ENCODE measurements at places on chromosomes 4 and X.

GRCh38 chr4:186499467-186499866, 55.9 kb downstream of the MTNR1A start:
- no peak for DNase-seq

DNA sequence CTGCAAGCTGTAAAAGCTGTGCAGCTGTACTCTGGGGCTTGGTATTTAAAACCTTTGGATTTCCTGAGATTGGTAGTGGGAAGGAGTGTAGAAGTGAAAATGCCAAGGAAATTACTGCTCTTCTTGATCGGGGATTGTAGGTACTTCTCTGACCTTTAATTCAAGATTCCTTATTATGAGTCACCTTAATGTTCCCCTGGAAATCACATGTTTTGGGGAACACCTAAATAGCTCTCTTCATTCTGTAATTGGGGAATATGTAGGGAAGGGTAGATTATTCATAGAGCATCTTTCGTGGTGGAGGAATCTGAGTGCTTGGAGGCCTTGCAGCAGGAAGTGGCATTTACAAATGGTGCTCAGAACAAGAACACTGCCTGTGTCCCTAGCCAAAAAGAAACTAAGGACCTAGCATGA, 137.8 kb downstream of the UCHL1 start:
- no peak for DNase-seq

- no peak for DNase-seq
Measured at GRCh38 chr4:3836406-3836755, 70.2 kb downstream of the ADRA2C start.

DNA sequence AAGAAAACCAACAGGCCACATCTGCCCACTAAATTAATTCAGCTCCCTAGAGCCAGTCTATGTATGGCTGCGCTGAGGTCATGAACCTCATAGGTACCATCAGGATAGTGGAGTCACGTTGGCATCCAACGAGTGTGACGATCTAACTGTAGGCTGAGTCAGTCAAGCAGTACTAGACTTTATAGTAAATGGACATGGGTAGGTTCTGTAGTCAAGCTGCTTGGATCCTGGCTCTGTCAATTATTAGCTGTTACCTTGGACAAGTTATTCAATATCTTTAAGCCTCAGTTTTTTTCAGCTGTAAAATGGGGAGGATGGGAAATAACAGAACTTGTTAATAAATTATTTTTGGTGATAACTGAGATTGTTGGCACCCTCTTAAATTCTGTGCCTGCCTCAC, 432.4 kb upstream of the RASGEF1B start:
- DNase-seq: no peak

GRCh38 chrX:109889289-109890006, 113.5 kb upstream of the TMEM164 start:
- DNase-seq: no peak

DNA sequence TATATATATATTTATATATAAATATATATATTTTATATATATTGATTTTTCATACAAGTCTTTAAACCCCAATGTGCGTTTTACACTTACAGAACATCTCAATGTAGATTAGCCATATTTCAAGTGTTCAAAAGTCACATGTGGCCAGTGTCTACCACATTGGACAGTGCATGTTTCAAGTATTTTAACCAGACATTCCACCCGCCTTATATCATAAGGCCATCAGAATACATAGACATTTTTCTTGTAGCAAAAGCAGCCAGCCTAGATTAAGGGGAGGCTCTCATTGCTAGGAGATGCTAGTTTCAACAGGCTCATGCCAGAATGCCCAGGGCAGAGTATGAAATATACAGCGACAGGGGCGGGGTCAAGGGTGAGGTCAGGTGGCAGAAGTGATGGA, 202.0 kb downstream of the NR3C2 start:
- DNase-seq: no peak

GRCh38 chr4:168711197-168712140, 214.6 kb downstream of the PALLD start:
- DNase-seq: no peak

DNA sequence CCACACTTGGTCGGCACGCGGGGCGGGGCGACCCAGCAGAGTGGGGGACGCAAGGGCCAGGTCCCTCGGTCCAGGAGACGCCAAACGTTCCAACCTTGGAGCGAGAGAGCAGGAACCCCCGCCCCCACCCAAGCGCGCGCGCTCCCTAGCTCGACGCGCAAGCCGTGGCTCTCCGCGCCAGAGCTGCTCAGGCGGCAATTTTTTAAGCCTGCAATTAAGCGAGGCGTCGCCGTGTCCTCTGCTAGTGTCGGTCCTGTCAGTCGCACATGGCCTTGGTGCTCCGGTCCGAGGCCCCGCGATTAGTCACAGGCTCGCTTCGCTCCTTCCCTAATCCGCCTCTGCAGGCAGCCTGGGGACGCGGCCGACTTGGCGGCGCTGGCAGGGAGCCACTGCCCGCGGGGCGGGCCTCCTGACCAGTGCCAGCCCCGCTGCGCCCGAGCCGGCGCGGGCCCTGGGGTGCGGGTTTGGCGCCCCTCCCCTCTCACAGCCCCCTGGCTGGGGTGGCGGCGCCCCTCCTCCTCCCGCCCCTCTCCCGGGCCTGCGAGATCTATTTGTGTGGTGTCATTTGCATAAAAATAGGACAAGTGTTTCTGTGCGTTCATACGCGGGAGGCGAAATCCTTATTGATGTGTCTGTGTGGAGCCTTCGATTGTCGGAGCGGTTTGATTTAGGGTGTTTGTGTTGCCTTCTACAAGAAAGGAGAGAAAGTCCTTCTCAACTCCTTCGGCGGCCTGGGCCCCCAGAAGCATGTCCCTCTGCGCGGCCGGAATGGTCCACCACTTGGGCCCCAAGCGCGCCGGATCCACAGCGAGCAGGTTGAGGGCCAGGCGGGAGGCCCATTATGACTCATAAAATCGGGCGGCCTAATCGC, 9.8 kb upstream of the BCOR start:
- no peak for DNase-seq

DNA sequence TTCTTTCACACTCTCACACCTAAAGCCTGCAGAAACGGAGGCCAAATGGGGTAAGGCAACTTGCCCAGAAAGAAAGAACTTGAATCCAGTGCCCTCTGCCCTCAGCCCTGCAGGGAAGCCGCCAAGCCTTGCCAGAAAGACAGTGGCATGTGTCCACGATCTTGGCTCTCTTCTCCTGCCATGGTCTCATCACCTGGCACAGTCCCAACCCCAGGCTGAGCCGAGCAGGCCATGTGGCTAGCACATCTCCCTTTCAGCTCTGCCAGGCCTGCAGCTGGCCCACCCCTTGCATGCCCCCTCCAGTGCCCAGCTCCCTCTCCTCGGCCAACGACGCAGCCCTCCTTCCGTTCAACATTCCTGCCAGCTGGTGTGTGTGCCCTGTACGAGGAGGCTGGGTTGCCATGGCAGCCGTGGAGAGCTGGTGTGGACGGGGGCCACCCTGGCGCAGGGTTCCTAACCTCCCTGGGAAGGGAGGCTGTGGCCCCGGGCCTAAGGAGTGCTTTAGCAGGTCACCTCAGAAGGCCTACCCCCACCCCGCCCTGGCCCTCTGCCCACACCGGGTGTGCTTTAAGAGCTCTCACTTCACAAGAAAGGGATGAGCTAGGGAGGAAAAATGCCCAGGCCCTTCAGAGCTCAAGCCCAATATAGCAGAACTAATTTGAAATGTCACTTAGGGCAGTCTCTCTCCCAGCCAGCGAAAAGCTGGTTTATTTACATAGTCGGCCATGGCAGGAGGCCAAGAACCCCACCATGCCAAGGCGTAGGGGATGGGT, 73.0 kb upstream of the PJA1 start:
- DNase-seq: no peak

GRCh38 chr4:38075370-38076152, 115.4 kb downstream of the PTTG2 start:
- peak; percentile 31 for DNase-seq

DNA sequence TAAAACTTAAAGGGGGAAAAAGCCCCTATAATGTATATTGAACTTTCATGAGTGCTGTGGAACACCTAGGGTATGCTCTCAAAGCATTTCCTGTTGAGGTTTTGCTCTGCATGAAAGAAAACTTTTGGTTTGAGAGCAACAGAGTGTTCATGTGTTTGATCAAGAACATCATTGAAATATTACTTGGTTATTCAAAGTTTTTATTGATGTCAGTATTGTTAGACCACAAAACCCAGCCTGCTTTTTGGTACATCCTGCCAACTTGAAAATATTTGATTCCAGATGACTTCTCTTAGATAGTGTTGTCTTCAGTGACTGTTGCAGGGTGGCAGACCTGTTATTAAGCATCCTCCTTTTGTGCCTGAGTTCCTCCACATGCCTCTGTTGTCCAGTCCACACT, 68.0 kb downstream of the N4BP2 start:
- DNase-seq: peak; percentile 34

DNA sequence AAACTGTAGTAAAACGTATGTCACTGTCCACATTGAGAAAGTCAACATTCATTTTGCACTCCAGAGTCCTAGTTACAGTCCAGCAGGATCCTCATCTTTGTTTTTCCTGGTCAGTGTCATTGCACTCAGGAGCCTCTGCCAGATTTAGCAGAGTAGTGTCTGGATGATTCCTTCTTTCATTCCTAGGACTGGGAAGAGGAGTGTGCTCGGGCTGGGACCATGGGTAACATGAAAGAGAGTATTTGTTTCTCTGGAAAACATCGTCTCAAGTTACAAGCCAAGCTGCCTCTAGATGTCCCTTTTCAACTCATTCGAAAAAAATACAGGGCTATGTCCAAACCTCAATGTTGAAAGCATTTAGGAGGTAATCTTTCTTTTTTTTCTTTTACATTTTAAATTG, 69.9 kb upstream of the TNIP3 start:
- no peak for DNase-seq

- no peak for DNase-seq
Measured at GRCh38 chrX:46308110-46308509, 237.1 kb downstream of the ZNF674 start.

DNA sequence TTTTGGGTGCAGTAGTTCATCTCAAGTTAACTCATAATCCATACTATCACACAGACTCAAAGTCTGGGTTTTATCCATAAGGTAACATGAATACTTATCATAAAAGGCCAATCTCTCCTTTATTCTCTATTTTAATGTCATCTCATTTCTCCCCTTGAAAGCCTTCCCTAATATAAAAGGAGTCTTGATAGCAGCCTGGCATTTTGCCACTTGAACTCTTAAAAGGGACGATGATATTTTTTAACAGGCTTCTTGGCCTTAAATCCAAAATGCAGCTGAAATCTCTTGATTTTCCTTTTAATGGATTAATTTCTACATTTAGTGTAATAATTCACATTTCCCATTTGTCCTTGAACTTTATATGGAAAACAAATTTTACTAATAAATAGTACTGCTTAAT, 8.4 kb upstream of the JCHAIN start:
- DNase-seq: no peak

DNA sequence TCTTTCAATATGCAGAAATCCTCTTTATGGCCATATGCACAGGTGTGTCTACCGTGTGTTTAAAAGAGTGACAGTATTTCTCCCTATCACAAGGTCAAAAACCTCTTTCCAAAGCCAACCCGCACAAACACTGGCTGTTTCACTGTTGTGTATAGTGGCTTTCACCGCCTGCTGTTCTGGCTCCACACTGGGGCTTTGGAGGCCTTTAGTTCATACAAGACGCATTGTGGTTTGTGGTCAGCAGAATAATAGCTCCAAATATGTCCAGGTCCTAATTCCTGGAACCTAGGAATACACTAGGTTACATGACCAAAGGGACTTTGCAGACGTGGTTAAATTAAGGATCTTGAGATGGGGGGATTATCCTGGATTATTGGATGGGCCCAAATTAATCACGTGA, 40.7 kb upstream of the FAM9A start:
- DNase-seq: no peak

DNA sequence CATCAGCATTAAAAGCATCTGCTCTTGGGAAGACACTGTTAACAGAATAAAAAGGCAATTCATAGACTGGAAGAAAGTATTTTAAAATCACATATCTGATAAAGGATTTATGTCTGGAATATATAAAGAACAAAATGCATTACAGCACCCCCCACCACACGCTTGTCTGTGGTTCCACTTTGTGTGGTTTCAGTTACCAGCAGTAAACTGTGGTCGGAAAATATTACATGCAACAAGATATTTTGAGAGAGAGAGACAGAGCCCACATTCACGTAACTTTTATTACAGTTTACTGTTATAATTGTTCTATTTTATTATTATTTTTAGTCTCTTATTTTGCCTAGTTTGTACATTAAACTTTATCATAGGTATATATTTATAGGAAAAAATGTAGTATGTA, 21.2 kb upstream of the PDE6B start:
- no peak for DNase-seq

GRCh38 chr4:163492951-163493504, 1.5 kb upstream of the TMA16 start:
- no peak for DNase-seq

- no peak for DNase-seq
Measured at GRCh38 chrX:41875142-41875541, 48.2 kb downstream of the CASK start.

DNA sequence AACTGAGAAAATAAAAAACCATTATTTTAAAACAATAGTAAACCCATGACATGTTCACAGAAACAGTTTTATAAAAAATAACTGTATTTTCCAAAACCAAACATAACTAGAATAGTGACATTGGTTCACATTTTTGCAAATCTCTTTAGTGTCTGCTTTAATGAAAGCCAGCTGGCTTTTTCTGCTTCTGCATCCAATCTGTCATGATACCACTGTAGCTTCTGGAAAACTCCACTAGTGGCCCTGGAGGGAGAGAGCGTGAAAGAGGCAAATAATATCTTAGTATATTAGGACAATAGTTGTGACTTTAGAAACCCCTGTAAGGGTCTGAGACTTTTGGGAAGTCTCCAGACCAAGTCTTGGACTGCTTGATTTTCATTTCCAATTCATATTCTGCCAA, 31.1 kb downstream of the FGFBP1 start:
- no peak for DNase-seq

- DNase-seq: no peak
Measured at GRCh38 chr4:40212674-40213527, 16.1 kb downstream of the RHOH start.

- DNase-seq: no peak
Measured at GRCh38 chr4:77197361-77197760, 40.4 kb downstream of the CCNG2 start.

GRCh38 chr4:69760455-69760854, at the start of gene SULT1B1:
SULT1B1 (minus strand) TSS chr4:69760620; CDS start chr4:69755217, 5,403 bp downstream.
- peak; percentile 66 for DNase-seq

DNA sequence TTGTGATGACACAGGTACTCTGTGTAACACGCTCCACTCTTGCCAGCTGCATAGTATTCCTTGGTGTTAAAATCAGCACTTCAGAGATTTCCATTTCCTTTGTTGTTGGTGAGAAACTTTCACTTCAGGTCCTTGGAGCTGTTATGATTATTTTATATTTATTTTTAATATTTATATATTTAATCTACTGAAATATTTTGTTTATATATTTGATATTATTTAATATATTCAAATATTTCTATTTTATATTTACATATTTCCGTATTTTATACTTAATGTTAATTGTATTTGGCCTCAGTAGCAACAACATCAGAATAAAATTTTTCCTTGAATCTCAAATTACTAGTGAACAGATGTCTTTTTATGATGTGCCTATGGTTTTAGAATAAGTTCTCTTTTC, 225.3 kb downstream of the MAGEB17 start:
- DNase-seq: no peak

All from CD4-positive, alpha-beta T cell treated with Interleukin-1 beta for 1 hour (primary cell).